Stimulated activated naive CD8-positive, alpha-beta T cell treated with anti-CD3 and anti-CD28 coated beads, Interleukin-15, amount 100 ng/mL, for 72 hours (primary cell): ENCODE measurements at places on chromosomes 11 and 22.

DNA sequence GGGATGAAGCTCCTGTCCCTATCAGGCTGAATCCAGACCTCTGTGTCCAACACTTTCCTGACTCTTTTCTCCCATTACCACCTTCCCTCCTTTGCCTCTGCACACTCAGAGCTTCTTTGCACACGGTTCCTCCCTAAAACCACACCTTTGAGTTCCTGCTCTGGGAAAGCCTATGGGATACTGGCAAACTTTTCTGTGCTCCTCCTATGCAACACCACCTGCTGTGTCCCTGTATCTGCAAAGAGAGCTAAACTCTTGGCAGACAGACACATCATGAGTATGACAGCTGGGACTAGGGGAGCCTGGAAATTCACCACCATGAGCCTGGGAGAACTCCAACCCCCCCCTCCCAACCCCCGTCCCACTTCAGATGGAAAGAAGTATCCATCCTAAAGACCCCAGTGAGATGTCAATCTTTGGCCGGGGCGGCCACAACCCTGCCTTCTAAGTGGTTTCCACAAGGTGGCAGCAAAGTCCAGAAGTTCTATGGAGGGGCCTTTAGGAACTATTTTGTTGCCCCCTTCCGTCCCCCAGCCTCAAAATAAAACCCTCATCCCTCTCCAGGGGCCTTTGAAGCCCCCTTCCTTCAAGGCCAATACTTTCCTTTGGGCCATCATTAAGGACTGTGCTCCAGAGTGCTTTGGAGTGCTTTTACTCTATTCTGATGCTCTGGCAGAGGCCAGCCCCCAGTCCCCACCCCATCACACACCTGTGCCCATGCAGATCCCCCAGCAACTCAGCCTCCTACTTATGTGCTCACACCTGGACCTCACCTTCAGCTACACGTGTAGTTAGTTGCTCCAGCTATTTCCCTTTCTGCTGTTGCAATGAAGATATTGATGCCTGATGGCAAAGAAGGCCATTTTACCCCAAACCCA, 19.4 kb downstream of the HTR3A start:
- DNase-seq: peak; percentile 21

GRCh38 chr11:110323786-110324185, 27.4 kb upstream of the RDX start:
- DNase-seq: no peak

DNA sequence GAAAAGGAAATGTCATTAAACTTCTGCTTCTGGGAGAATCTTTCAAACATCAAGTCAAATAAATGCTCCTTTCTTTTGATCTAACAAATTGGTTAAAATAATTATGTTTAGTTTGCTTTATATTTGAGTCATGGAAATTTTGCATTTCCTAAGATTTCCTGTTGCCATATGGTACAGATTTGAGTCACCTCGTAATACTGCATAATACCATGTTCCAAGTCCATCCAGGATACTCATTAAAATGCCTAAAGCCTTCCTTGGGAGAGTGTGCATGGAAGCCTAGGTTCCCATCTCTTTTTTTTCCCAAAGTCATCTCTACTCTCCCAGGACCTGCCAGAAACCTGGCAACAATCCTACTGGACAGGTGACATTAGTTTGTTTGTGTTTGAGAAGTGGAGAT, 4.2 kb downstream of the OR9I1 start:
- no peak for DNase-seq

DNA sequence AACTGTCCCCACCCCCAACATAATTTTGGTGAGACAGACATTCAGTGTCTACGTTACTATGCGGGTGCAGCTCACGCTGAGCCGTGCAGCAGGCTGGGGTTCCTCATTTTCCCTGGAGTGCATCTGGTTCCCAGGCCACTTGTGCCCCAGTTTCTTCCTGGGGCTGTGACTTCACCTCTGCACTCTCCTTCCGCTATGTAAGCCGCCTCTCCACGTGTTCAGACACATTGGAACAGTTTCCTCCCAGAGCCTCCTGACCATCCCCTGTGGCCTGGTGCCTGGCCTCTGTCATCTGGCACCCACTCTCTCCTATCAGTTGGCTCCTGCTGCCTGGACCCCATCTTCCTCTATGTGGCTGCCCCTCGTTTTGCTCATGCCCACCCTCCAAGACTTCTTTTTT, 46.2 kb upstream of the A4GALT start:
- no peak for DNase-seq
